ENCODE measurements at places on chromosomes 6 and 20.

DNA sequence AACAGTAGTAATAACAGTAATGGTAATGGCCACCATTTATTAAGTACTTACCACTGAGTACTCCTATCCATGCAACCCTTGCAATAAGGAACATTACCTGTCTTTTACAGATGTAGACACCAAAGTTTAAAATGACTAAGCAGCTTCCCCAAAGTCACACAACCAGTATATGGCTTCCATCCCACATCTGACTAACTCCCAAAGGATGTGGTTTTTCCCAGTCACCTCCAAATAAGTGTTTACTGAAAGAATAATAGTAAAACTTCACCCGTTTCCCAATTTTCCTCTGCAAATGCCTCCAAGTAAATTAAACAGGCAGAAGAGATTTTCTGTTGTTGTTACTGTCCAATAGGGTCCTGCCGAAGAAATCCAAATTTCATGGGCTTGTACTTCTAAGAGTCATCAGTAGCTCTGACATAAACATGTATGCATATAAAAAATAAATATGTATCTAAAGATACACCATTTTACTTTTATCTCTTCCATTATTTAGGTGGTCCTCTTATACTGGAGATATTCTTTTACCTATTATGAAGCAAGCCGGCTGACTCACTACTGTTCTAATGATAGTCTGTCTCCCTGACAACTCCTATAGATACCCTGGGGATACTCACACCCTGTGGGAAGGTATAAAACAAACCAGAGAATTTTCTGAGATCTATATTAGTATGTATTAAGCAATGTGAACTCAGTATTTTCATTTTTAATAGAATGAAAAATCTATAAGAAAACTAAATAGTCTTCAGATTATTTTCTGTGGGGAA is 77.9 kb upstream of the ID4 start:
- no peak for DNase-seq

DNA sequence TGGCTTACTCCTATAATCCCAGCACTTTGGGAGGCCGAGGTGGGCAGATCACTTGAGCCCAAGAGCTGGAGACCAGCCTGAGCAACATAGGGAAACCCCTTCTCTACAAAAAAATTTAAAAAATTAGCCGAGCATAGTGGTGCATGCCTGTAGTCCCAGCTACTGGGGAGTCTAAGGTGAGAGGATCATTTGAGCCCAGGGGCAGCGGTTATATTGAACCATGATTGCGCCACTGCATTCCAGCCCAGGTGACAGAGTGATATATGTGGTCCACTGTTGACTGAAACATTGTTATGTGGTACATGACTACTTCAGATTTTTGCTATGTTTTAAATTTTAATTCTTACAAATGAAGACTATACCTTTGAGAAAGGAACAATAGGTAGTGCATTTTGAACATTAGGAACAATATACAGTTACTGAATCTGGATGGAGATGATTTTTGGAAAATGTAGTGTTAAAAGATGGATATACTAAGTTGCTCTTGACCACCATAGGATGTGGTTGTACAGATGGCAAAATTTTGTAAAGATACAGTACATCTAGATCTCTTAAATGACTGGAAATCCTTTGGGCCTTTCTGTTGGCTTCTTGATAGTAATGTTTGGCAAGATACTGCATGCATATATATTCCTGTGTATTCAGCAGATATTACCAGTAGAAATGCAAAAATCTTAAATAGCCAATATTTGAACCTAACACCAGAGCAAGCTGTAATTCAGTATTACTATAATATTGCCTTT is 35.9 kb downstream of the MAPK14 start:
- no peak for DNase-seq

GRCh38 chr6:149176971-149177667 is 140.4 kb upstream of the TAB2 start:
- no peak for DNase-seq

- no peak for DNase-seq
Observed at GRCh38 chr6:15556711-15557110, 106.1 kb downstream of the DTNBP1 start.

DNA sequence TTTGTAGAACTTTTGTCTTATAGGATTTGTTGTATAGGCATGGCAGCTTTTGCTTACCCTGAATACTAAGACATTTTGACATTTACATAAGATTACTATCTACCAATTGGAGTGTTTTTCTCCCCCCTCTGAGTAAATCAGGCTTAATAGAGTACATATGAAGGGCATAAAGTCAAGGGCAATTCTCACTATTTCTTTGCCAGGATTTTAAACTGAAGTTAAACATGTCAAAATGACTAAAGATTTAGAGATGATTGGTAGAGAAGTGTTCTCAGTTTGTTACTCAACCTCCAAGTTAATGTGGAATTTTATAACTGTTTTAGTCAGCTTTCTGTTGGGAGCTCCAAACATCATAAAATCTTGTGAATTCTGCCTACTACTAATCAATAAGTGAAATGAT is 157.8 kb downstream of the CDKAL1 start:
- DNase-seq, result no peak

GRCh38 chr6:89033461-89033860 is 47.1 kb upstream of the PNRC1 start:
- DNase-seq, result no peak

- no peak for DNase-seq
Observed at GRCh38 chr6:99979953-99980352, 14.1 kb downstream of the MCHR2 start.

GRCh38 chr6:30615958-30616810 is 859 bp downstream of the PPP1R10 start:
- peak; percentile 48 for DNase-seq

DNA sequence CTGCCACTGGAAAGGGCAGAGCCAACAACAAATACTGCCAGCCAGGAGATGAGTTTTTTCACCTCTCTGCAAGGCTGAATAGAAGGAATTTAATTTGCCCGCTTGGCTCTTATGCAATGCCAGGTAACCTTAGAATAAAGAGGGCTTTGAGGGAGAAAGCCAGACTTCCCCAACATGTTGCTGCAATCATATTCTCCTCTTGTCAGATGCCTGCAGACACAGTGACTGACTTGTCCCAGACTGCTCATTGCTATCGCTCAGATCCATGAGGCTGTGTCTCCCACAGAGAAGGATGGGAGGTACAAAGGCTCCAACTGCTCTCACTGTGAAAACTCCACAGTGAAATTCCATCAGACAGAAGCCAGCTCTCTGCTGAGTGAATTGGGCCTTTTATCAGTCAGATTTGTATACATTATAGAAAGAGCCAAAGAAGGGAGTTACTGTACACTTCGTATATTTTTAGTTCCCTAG is 517.0 kb upstream of the ID4 start:
- DNase-seq, result no peak

DNA sequence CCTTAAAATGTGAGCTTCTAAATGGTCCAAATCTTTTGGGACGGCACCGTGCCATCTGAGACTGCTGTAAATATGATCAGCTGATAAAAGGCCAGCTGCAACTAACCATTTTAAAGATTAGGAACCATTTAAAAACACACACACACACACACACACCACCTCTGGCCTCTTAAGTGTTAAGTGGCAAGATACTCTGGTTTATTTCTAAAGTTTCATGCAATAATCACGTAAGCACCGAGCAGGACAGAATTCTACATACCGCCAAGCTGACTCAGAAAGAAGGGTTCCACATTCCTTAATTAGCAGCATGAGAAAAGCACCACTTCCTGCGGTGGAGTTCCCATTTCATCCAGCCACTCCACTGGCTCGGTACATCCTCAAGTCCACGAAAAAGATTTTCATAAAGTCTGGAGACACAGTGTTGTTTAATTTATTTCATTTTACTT is 17.8 kb upstream of the ZNF217 start:
- peak; percentile 44 for DNase-seq

DNA sequence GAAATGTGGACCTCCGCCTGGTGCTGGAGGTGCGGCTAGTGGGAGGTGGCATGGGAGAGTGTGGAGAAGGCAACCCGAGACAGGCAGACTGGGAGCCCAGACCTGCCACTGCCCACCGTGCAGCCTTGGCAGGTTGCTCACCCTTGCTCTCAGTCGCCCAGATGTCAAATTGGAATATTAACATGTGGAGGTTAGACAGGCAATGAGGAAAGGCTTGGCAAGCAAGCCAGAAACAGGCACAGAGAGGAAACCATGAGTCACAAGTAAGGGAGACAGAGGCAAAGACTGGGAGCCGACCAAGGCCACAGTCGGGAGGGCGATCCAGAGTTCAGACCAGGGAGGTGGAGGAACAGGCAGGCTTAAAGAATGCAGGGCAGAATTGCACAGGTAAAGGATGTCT is 178.2 kb downstream of the FOXC1 start:
- no peak for DNase-seq

GRCh38 chr6:122028933-122029522 is 370.4 kb upstream of the HSF2 start:
- no peak for DNase-seq

- no peak for DNase-seq
Observed at GRCh38 chr6:24117021-24117420, 9.0 kb upstream of the NRSN1 start.

DNA sequence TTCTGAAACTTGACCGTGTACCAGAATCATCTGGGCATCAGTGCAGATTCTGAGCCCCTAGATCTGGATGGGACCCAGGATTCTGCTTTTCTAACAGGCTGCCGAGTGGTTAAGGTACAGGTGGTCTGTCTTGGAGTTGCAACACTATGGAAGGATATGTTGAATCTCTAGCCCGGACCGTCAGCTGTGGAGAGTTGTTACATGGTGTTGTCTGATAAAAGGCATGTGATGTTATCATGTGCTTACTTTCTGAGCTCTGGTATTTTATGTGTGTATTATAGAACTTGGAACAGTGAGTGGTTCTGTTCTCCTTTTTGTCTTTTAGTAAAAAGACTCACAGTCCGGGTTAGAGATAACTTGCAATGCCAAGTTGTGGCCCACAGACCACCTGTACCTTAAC is 123.0 kb downstream of the JARID2 start:
- no peak for DNase-seq

GRCh38 chr6:7034055-7034454 is 73.7 kb upstream of the RREB1 start:
- no peak for DNase-seq

DNA sequence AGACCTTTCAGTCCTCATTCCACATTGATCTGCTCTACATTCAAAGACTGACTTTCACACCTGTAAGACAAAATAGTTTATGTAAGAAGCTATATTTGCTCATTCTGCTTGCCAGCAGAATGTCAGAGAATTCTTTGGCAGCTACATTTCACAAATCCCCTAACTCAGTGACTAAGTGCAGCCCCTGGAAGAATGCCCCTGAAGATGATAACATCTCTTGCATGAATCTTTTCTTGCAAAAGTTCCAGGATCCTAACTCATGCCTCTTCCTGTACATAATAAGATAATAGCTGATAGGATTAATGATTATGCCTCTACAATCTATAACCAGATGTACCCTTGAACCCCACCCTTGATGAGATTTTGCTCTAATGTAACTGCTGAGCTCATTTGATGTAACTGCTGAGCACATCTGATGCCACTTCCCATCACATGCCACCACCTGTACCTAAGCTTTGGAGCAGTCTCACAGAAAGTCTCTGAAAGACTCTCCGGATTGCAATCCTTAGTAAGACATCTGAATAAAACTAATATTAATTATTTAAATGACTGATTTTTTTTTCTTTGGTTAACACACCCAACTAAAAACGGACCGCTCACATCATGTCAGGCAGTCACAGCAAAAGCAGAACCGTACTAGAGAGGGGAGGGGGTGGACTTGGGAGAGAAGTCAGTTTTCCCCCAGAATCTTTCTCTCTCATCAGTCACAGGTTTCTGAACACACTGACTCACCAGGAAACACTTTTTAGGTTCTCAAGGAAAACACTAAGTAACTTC is 684 bp upstream of the DNAH8 start:
- no peak for DNase-seq

DNA sequence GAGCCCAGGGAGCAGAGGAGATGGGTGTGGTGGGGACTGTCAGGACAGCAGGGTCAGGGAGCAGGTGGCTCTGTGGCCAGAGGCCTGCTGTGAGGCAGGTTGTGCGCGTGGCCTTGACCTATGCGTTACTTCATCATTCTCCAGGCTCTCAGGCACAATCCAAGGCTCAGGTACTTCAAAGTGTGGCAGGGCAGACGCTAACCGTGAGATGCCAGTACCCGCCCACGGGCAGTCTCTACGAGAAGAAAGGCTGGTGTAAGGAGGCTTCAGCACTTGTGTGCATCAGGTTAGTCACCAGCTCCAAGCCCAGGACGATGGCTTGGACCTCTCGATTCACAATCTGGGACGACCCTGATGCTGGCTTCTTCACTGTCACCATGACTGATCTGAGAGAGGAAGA is 535 bp downstream of the NCR2 start:
- DNase-seq, result no peak

- no peak for DNase-seq
Observed at GRCh38 chr20:60097285-60097684, 139.1 kb downstream of the CDH26 start.

DNA sequence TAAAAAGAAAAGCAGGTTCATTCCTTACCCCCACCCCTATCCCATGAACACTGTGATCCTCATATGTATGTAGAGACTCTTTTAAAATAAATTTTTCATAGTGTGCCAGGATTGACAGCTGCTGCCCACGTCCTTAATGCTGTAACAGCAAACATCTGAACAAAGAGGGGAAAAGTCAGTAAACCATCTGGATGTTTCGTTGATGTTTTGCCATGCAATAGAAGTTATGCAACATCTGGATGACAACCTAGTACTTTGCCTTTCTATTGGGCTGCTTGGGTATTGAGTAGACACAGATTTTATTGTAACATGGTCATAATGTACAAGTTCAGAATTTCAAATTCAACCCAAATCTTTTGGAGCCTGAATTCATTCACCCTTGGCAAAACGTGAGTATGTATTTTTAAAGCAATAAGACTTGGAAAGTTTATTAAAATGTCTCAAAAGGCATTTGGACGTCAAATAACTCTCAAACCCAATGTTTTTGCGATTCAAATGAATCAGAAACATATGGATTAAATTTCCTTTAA is 500.3 kb downstream of the DHX35 start:
- no peak for DNase-seq

- DNase-seq, result no peak
Observed at GRCh38 chr6:95091823-95092436, 485.4 kb upstream of the MANEA start.

GRCh38 chr20:51275826-51276225 is 252.9 kb upstream of the KCNG1 start:
- no peak for DNase-seq

GRCh38 chr20:53752971-53753879 is 159.6 kb upstream of the ZNF217 start:
- DNase-seq, result no peak

DNA sequence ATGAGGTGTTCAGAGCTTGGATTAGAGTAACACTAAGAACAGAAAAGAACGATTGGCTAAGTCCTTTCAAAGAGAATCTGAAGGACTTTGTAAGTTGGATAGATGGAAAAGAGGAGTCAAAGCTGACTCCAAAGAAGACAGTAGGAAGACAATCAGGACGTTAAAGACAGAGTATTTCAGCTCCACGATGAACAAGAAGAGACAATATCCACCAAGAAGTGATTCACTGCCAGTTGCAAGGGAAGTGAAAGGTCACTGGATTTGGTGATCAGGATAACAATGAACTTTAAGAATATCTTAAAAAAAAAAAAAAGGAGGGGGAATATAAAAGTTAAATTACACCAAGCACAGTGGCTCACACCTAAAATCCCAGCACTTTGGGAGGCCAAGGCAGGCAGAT is 17.9 kb downstream of the REPS1 start:
- no peak for DNase-seq

Measured in GM06990 (cell line).